ENCODE measurements at places on chromosomes 12 and 14. TPM values are rescaled to one million over a fixed set of nuclear protein-coding genes. Genes with fewer than 3 reads are reported as not detected.

Gene MANSC1
- total RNA-seq = 10.6 TPM

Gene CLEC7A
- 0.14 TPM for total RNA-seq

Gene GZMH
- not detected for total RNA-seq

Gene GARIN6
- total RNA-seq = not detected

Gene PLA2G1B
- total RNA-seq = not detected

Gene LARP4
- total RNA-seq = 23.4 TPM

Gene OAS3
- total RNA-seq = 8.9 TPM

Gene KRT75
- total RNA-seq = 2.6 TPM

Gene ATP5F1B
- 634 TPM for total RNA-seq

Gene EPYC
- total RNA-seq = not detected

Gene MAP3K9
- total RNA-seq = 12.2 TPM

Gene KRT82
- total RNA-seq = not detected

Gene LRP1-AS
- total RNA-seq = not detected

Gene TMEM63C
- total RNA-seq = 22.3 TPM

Gene PPP1R36
- 0.14 TPM for total RNA-seq

Gene KTN1
- 63.1 TPM for total RNA-seq

Gene KRT72
- total RNA-seq = not detected

Gene ARHGDIB
- 33.1 TPM for total RNA-seq

Gene PYGL
- total RNA-seq = 115 TPM

Gene FAIM2
- not detected for total RNA-seq

Gene TBK1
- total RNA-seq = 16.3 TPM

Gene IFNG-AS1
- not detected for total RNA-seq

Gene SERPINA1
- 1.3 TPM for total RNA-seq

Gene SIX1
- 11.3 TPM for total RNA-seq

Gene AMIGO2
- total RNA-seq = 64.0 TPM
